Right lobe of liver (tissue), 6 donors: ENCODE measurements at places on chromosomes 16 and 17.

GRCh38 chr16:78227855-78228254 lies 128.4 kb downstream of the WWOX start:
- no peak for DNase-seq

- DNase-seq: no peak
Observed at GRCh38 chr17:77529328-77529650, 388.5 kb downstream of the SEC14L1 start.

DNA sequence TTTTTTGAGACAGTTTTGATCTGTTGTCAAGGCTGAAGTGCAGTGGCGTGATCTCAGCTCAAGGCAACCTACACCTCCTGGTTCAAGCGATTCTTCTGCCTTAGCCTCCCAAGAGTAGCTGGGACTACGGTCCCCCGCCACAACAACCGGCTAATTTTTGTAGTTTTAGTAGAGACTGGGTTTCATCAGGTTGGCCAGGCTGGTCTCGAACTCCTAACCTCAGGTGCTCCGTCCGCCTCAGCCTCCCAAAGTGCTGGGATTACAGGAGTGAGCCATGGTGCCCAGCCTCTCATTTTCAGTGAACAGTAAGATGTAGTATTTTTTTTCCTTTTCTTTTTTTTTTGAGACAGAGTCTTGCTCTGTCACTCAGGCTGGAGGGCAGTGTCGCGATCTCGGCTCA lies 7.8 kb downstream of the SUMO2 start:
- no peak for DNase-seq

GRCh38 chr16:73268366-73268993 lies 220.6 kb upstream of the ZFHX3 start:
- no peak for DNase-seq

GRCh38 chr17:82400830-82401229 lies 17.3 kb upstream of the HEXD start:
- DNase-seq: no peak

- no peak for DNase-seq
Observed at GRCh38 chr16:4904942-4905615, 31.9 kb downstream of the PPL start.
